ENCODE measurements at places on chromosomes 5 and 9.

DNA sequence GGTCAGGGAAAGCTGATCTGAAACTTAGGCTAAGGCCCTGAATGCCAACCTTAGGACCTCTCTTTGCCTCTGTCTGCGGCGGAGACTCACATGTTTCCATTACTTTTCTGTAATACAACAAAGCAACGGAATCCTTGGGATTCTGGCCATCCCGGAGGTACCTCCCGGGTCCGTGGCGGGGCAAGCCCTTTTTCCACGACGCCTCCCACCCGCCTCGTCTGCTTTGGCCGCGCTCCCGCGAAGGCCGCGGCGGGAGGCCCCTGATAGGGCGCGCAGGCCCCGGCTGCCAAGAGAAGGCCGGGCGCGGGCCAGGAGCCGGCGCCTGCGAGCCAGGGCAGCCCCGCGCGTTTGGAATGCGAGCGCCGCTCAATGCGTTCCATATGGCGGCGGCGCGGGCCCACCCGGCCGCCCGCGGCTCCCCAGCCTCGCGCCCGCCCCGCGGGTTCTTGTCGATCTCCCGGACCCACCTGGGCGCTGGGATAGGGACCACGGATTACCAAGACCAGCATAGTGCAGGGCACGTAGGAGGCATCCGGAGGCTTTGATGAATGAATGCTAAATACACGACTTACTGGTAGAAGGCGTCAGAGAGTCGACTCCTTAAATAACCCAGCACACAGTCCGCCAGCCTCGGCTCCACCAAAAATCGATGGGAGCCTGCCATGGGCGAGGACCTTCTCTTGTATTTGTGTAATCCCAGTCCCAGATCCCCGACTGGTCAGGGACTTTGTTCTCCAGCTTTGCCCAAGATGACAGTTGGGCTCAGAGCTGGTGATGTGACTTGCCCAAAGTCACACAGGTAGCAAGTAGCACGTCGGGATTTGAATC lies 17.5 kb upstream of the PHF19 start:
- DNase-seq, result peak; percentile 40

- no peak for DNase-seq
Observed at GRCh38 chr9:23736293-23736692, 89.7 kb downstream of the ELAVL2 start.

DNA sequence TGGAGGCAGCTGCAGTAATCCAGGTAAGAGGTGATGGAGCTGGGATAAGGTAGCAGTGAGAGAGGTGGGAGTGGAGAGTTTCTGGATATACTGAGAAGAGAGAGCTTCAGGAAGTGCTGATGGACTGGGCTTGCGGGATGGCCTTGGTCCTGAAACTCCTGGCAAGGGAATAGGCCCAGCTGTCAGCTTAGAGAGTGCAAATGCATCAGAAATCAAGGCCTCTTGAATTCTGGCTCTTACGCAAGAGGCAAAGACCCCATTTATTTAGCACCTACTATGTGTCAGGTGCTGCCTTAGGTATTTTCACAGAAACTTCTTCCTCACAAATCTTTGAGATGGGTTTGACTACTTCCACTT lies 227.2 kb upstream of the MAP3K1 start:
- peak; percentile 4 for DNase-seq

DNA sequence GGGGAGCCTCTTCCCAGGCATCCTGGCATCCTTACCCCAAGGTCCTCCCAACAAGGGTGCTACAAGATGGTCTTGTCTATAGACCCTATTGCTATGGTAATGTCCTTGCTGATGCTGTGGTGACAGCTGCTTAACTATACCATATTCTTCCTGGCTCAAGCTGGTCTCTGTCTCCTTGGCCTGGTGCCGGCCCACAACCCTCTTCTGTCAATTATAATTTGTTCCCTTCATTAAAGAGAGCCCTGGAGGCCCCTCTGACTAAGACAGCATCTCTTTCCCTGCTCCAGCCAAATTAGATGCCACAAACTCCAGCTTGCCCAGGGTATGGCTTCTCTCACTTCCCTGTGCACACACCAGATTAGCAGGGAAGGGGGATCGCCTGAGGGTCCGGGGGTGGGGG lies 86.7 kb downstream of the PSD2 start:
- no peak for DNase-seq

GRCh38 chr9:37732086-37732741 lies 21.4 kb upstream of the TRMT10B start:
- DNase-seq, result no peak

GRCh38 chr5:73451224-73452130 lies 2.9 kb upstream of the FOXD1 start:
- DNase-seq, result peak; percentile 75

- peak; percentile 97 for DNase-seq
Observed at GRCh38 chr5:163505368-163506094, at the start of gene MAT2B. Gene MAT2B (plus strand): TSS chr5:163505619. CDS start chr5:163505687, 68 bp downstream.

GRCh38 chr5:177314376-177315342 lies 3.0 kb upstream of the MXD3 start:
- no peak for DNase-seq

- no peak for DNase-seq
Observed at GRCh38 chr5:14178091-14178490, 34.9 kb downstream of the TRIO start.

DNA sequence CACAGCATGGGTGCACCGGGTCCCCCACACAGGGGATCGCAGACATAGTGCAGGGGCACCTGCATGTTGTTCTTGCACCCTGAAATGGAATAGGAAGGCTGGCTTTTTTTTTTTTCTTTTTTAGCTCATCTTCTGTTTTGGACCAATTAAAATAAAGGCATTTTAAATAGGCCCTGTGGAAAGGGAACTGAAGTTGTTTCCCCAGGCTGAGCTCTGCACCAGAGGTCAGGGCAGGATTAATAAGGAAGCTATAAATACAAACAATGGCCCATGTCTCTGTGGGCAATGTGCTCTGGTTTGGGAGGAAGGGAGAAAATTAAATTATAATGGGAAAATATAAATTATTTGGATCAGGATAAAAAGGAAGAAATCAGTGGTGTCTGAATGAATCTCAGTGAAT lies 21.2 kb upstream of the KCNMB1 start:
- no peak for DNase-seq

DNA sequence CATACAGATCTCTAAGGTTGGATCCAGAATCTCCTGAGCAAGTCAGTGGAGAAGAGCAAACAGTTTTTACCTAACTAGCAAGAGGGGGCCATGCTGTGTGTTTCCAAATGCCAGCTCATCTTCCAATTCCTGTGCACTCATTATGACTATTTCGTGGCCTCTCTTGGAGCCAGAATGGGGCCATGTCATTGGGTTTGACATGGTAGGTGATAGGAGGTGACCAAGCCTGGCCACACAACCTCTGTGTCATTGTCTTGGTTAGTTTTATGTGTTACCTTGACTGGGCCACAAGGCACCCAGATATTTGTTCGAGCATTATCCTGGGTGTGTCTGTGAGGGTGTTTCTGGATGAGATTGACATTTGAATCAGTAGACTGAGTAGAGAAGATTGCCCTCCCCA lies 206.2 kb downstream of the HSPA4 start:
- no peak for DNase-seq

DNA sequence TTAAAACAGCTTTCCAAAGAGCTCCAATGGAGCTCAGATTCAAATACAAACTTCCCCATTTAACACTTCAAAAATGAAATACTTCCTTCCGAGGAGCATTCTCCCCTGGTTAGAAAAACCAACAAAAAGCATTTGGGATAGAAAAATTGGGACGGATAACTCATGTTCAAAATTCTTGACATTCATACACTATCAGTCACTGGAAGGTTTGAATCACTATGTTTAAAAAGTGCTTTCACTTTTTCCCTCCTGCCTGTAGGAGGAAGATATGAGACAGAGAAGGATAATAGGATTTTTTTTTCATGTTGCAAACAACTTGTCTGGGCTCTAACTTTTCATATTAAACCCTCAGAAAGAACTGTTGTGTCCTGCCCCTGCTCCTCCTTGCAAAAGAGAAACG lies 412.0 kb downstream of the ACTL7B start:
- DNase-seq, result peak; percentile 17

- no peak for DNase-seq
Observed at GRCh38 chr5:125775896-125776295, 647.3 kb upstream of the GRAMD2B start.

DNA sequence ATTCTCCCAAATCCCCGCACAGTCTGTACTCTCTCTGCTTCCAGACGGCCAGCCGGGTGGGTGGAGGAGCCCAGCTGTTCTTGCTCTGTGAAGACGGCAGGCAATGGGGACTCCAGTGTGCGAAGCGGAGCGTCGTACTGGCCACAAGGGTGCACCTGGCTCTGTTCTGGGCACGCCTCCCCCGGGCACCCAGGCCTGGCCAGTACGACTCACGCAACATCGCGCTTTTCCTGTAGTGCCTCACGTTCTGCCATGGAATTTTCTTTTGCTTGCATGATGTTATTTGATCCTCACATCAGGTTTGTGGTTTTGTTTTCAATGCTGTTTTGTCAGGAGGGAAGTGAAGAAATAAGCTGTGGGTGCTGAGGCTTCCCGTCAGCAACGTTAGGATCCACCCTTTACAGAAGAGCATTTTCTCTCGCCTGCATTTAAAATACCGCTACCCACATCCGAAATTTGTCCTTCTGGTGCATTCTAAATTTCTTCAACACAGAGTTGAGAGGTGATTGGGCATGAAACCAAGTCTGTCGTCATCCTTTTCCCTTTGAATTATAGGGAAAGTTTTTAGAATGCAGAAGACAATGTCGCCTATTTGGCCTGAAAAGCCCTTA lies 311.7 kb downstream of the TRIM36 start:
- DNase-seq, result no peak

- DNase-seq, result no peak
Observed at GRCh38 chr9:23789529-23790254, 36.3 kb downstream of the ELAVL2 start.

GRCh38 chr5:132434416-132435286 lies 55.9 kb downstream of the IRF1 start:
- no peak for DNase-seq

DNA sequence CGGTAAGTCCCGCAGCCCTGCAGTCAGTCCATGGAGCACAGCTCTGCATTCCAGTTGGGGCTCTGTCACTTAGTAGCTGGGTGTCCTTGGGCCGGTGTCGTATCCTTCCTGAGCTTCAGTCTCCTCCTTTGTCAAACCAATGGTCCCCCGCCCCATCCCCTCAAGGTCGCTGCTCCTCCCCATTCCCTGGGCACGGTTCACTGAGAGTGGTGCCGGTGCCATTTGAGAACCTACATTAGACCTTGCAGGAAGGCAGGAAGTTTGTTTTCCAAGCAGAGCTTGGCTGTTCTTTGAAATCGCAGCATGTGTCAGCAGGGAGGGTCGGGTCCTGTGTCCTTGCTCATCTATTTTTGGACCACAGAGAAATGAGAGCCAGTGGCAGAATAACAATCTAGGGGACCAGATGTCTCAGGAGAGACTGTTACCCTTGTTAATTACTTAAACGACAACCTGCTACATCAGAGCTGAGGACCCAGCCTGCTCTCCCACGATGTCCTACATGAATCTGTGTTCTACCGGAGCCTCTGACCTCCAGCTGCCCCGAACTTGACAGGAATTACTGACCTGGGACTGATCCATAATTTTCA lies 21.7 kb upstream of the BARHL1 start:
- DNase-seq, result peak; percentile 9

DNA sequence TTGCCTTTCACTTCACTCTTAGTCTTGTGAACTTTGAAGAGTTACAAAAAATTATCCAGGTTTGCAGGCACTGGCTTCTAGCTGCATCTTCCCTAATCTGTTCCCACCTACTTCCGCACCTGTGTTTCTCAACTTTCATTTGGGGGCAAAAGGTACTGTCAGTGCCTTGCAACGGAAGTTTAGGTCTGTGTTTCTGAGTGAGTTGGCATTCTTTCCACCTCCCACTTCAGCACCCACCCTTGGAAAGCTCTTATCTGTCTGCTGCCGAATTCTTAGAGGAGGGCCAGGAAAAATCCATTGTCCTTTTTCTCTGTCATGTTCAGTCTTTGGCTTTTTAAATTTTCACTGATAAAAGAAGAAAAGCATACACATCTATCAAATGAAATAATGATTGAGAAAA lies 89.7 kb upstream of the RASGRF2 start:
- no peak for DNase-seq

GRCh38 chr9:130864541-130864940 lies 29.5 kb downstream of the ABL1 start:
- no peak for DNase-seq

Measured in dermis blood vessel endothelial cell (primary cell).